ENCODE measurements at places on chromosomes 1 and 21. TPM values are rescaled to one million over a fixed set of nuclear protein-coding genes. Genes with fewer than 3 reads are reported as not detected.

CR1L gene
- total RNA-seq = not detected

MORC3 gene
- total RNA-seq = 21.6 TPM

DNA sequence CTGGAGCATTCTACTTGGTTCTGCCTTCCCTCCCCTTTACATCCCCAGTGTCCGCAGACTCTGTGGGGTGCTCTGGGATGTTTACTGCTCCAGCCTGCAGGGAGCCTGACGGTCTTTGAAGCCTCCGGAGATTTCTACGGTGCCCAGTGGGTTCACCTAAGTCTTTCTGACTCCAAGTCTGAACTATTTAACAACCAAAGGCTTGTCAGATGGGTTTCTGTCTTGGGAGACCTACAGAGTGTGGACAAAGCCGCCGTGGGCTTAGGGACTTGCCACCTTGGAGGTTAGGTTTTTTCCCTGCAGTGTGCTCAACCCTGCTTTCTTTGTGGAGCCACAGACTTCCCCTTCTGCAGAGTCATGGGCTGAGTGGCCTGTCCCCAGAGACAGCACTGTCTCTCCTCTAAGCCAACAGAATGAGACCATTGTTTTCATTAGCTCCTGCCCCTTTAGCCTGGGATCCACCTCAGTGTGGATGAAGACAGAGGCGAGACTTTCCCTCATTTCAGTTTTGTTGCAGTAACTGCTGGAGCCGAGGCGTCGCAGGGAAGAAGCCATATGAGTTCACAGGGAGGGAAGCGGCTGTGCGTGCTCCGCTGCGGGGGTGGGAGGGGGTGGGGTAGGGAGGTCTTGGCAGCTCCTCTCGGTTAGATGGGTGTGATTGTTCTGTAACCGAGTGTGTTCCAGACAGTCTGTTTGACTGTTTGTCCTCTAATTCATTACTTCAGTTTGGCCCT lies 120.7 kb downstream of the CNIH3 start:
- no peak for DNase-seq

- DNase-seq = no peak
Observed at GRCh38 chr1:185965870-185966269, 231.7 kb downstream of the HMCN1 start.

EDARADD gene
- 1.6 TPM for total RNA-seq

ESRRG gene
- 46.2 TPM for total RNA-seq

DNA sequence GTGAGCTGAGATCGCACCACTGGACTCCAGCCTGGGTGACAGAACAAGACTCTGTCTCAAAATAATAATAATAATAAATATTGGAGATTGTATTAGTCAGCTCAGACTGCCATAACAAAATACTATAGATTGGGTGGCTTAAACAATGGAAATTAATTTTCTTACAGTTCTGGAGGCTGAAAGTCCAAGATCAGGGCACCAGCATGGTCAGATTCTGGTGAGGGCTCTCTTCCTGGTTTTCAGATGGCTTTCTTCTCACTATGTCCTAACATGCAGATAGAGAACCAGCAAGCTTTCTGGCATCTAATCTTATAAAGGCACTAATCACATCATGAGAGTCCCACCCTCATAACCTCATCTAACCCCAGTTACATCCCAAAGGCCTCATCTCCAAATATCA lies 23.2 kb upstream of the DDAH1 start:
- DNase-seq = no peak
